ENCODE measurements at places on chromosomes 16 and 17.
A peak's percentile ranks its signal among the peaks of the same experiment; 100 is the strongest.

GRCh38 chr17:59838052-59838916 is 54.5 kb downstream of the TUBD1 start:
- DNase-seq: no peak

- no peak for DNase-seq
Measured at GRCh38 chr16:70575376-70575775, 51.8 kb downstream of the SF3B3 start.

DNA sequence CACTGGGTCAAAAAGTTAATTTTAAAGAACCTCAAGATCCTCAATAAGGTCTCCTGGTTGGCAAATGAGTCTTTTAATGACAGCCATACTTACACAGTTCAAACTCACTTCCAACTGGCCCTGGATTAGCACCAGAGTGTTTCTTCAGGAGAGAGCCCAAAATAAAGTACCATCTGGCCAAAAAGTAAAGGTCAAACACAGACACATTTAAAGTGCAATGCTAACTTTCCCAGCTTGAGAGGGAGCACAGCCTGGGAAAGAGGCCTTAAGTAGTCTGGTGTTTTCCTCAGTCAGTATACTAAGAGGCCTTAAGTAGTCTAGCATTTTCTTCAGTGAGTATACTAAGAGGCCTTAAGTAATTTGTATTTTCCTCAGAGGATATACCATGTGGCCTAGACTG is 46.6 kb upstream of the ERN1 start:
- no peak for DNase-seq

GRCh38 chr17:67594115-67594880 is 123.4 kb upstream of the NOL11 start:
- DNase-seq: no peak

- no peak for DNase-seq
Measured at GRCh38 chr17:55414983-55415382, 6.7 kb downstream of the MMD start.

- peak; percentile 56 for DNase-seq
Measured at GRCh38 chr17:72363089-72363610, 242.3 kb downstream of the SOX9 start.

- DNase-seq: no peak
Measured at GRCh38 chr16:81216706-81217105, 21.8 kb upstream of the BCO1 start.

DNA sequence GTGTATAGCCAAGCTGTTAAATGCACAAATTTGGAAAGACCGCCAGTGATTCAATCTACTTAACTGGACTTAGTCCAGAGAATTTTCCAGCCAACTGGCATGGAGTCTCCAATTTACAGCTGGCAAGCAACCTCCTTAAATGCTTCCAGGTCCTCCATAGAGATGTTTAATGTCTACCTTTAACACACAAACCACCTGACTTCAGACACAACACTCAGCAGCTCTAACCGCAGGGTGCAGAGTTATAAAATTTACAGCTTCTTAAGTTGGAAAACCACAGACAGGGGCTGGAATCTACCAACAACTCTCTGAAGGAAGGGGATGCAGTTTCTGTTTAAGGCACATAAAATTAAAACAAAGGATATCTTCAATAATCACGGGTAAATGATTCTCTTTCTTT is 106.9 kb downstream of the SYCE1L start:
- DNase-seq: peak; percentile 60

GRCh38 chr17:75645501-75645888 is 12.3 kb downstream of the SMIM5 start:
- no peak for DNase-seq

DNA sequence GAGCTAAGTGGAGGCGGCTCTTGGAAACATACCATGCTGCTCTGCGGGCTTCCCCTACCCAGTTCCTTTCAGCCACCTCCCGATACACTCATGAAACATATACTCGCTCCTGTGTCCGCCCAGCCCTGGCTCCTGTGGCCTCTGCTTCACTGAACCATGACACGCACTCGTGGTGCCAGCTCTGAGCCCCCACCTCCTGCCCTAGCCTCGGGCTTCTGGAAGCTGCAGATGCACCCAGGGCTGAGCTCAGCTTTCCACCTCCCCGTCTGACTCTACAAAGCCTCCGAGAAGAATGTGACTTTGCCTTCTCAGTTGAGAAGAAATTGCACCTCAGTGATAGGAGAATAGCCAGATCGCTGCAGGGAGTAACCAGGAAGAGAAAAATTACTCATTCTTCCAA is 11.0 kb downstream of the CALB2 start:
- no peak for DNase-seq

DNA sequence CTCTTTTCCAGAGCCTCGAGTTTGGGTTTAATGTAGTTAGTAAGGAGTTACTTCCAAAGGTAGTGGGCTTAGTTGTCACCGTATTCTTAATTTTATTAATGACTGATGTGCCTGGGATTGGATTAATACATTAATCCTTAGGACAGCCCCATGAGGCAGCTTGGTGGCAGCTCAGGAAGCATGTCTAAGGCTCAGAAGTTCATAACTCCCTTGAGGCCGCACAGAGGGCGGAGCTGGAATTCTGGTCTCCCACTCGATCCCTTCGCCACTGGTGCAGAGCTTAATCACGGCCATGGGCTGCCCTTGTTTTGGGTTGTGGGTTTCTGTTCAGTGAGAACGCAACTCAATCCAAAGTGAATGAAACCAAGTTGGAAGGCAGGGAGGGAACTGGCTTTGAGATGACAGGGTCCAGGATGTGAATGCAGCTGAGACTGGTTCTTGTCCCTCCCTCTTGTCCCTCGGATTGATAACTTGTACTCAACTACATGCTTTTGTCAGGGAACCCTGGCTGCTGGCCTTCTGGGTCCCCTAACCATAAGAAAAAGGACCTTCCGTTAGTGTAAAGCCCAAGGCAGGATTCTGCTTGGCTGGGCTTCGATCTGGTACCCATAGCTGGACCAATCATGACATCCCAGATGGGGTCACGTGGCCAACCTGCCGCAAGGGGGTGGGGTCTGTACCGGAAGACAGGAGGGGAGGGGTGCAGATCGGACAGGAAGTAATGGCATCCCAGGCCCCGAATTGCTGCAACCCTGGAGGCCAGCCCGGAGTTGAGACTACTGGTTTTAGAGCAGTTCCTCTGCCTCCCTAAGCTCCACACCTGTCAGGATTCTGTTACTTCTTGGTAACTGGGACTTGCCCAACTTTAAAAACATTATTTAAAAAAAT is 45.4 kb downstream of the SNX20 start:
- DNase-seq: no peak

- DNase-seq: no peak
Measured at GRCh38 chr16:56115817-56116576, 75.3 kb upstream of the GNAO1 start.

- no peak for DNase-seq
Measured at GRCh38 chr16:30377050-30377811, 2.6 kb downstream of the MYL11 start.

DNA sequence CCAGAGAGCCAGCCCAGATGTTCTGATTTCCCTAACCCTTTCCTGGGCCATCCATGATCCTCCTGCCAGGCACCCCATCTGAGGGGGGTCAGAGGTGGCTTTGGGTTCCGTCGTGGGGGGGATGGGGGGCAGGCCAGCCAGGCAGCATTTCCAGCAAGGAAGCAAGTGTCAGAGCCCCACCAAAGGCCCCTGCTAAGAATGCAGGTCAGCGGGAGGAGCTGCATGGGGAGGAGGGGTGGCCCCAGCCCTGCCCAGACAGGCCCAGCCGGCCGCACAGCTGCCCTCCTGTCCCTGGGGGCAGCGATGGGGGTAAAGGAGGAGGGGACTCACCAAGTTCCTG is 2.3 kb upstream of the SCRN2 start:
- DNase-seq: no peak

- no peak for DNase-seq
Measured at GRCh38 chr16:24875466-24875865, 29.7 kb downstream of the SLC5A11 start.

DNA sequence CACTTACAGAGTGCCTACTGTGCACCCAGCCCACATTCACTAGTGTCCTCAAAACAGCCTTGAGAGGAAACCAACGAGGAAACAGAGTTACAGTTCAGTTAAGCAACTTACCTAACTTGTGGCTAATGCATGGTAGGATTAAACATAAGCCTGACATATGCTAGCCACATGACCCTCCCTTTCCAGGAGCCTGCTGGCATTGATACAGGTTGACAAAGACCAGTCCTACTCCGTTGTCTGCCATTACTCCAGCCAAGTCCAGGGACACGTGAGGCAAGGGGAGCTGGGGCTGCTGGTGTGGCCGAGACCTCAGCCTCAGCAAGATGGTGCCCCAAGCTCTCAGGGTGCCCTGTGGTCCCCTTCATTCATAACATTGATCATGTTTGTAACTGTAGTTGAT is 37.9 kb downstream of the SNX20 start:
- no peak for DNase-seq

Measured in fibroblast of skin of right biceps (primary cell).